AG04449 (cell line): ENCODE measurements at places on chromosomes 7 and 10.

GRCh38 chr7:51255536-51256208, 60.9 kb downstream of the COBL start:
- DNase-seq, result no peak

GRCh38 chr7:51732951-51733350, 416.3 kb upstream of the COBL start:
- DNase-seq, result no peak

GRCh38 chr7:40538281-40538680, 403.5 kb downstream of the SUGCT start:
- DNase-seq, result no peak

DNA sequence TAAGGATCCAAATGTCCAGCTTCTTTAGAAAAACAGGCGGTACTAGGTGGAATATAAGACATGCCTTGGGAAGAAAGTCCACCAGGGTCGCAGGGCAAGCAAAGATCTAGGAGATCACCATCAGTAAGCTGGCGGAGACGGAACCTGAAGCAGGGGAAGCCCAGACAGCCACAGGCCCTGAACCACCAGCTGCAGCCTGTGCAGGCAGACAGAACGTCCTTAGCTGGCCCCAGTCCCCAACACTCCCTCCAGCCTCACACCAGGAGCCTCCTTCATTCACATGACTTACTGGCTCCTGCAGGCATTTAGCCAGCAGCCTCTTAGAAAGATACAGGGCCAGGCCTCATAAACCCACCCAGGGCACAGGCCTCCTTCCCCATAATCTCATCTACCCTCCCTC, 17.4 kb downstream of the RGS10 start:
- no peak for DNase-seq

DNA sequence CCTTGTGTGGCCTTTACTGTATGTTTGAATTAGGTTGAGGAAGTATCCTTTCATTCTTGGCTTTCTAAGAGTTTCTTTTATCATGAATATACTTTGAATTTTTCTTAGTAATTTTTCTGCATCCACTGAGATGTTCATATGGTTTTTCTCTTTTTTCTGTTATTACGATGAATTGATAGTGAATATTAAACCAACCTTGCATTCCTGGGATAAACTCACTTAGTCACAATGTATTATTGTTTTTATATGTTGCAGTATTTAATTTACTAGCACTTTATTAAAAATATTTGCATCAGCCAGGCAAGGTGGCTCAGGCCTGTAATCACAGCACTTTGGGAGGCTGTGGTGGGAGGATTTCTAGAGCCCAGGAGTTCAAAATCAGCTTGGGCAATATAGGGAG, 15.3 kb upstream of the RBM33 start:
- DNase-seq, result no peak

GRCh38 chr7:79137942-79138341, 315.5 kb downstream of the MAGI2 start:
- no peak for DNase-seq

DNA sequence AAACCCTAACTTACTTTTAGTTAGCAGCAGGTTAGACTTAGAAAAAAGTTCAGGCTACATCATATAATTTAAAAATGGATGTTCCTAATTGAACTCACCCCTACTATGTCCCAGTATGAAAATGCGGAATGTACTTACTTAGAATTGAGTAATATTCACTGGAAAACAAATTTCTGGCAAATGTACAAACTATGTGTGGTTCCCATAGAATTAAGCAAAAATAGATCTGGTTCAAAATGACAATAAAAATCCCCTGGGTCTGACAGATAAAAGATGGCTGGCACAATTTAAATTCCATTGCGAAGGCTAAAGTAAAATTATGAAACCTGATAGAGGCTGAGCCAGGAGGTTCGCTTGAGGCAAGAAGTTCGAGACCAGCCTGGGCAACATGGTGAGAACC, 42.4 kb upstream of the PRKAR2B start:
- DNase-seq, result no peak

DNA sequence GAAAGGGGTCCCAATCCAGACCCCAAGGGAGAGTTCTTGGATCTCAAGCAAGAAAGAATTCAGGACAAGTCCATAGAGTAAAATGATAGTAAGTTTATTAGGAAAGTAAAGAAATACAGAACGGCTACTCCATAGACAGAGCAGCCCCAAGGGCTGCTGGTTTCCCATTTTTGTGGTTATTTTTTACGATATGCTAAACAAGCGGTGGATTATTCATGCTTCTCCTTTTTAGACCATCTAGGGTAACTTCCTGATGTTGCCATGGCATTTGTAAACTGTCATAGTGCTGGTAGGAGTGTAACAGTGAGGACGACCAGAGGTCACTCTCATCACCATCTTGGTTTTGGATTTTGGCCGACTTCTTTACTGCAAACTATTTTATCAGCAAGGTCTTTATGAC, 1033.4 kb downstream of the SORCS3 start:
- DNase-seq, result no peak
